ENCODE measurements at places on chromosomes 2 and 18. TPM values are rescaled to one million over a fixed set of nuclear protein-coding genes. Genes with fewer than 3 reads are reported as not detected.

CETN1 gene
- total RNA-seq = not detected

FEV gene
- not detected for total RNA-seq

TSPYL6 gene
- total RNA-seq = not detected

G6PC2 gene
- not detected for total RNA-seq

ERFE gene
- total RNA-seq = 7.6 TPM

LHCGR gene
- total RNA-seq = not detected

COLEC11 gene
- total RNA-seq = 0.61 TPM

PDCD1 gene
- not detected for total RNA-seq

TMEM237 gene
- total RNA-seq = 22.4 TPM

TNFRSF11A gene
- 7.6 TPM for total RNA-seq

STK17B gene
- total RNA-seq = 4.5 TPM

CLHC1 gene
- 4.0 TPM for total RNA-seq

CHRNG gene
- not detected for total RNA-seq

FKBP1B gene
- total RNA-seq = 9.8 TPM

SLC16A14 gene
- total RNA-seq = 1.0 TPM

RAPGEF4 gene
- total RNA-seq = 0.54 TPM

C2orf66 gene
- 0.06 TPM for total RNA-seq

SPRED2 gene
- total RNA-seq = 31.5 TPM

ASPRV1 gene
- 0.23 TPM for total RNA-seq

HOXD9 gene
- total RNA-seq = 1.7 TPM

HOXD3 gene
- total RNA-seq = 0.20 TPM

TUBA4B gene
- total RNA-seq = 0.35 TPM

KCNIP3 gene
- 2.4 TPM for total RNA-seq

KIAA2012 gene
- not detected for total RNA-seq

DAW1 gene
- total RNA-seq = 2.6 TPM

MAIP1 gene
- total RNA-seq = 39.8 TPM

PARD6G gene
- 2.8 TPM for total RNA-seq

SCN7A gene
- 0.01 TPM for total RNA-seq

PARD3B gene
- 1.1 TPM for total RNA-seq

GAL3ST2 gene
- total RNA-seq = 0.34 TPM

MAP3K19 gene
- total RNA-seq = not detected

TLX2 gene
- 0.44 TPM for total RNA-seq

MPP4 gene
- 0.06 TPM for total RNA-seq

CNGA3 gene
- not detected for total RNA-seq

CTIF gene
- 13.3 TPM for total RNA-seq

ANKRD29 gene
- total RNA-seq = 9.7 TPM

PIEZO2 gene
- total RNA-seq = 0.51 TPM

CSRNP3 gene
- not detected for total RNA-seq

HAAO gene
- not detected for total RNA-seq

ATOH8 gene
- 5.3 TPM for total RNA-seq

DSC2 gene
- 0.94 TPM for total RNA-seq

CTAGE1 gene
- not detected for total RNA-seq

ZEB2 gene
- 8.0 TPM for total RNA-seq

COA5 gene
- total RNA-seq = 20.7 TPM

SLC4A5 gene
- total RNA-seq = 0.32 TPM

RAX gene
- total RNA-seq = not detected

OSBPL1A gene
- 15.1 TPM for total RNA-seq

SFTPB gene
- total RNA-seq = 0.13 TPM

PROKR1 gene
- not detected for total RNA-seq

CCDC121 gene
- total RNA-seq = 4.0 TPM

SCYGR4 gene
- not detected for total RNA-seq

C2orf68 gene
- 29.3 TPM for total RNA-seq

ROCK1 gene
- 17.8 TPM for total RNA-seq

C2orf72 gene
- 7.9 TPM for total RNA-seq

ZCCHC2 gene
- 7.9 TPM for total RNA-seq

LINC00305 gene
- not detected for total RNA-seq

SERPINB3 gene
- total RNA-seq = 0.12 TPM

Measured in A549 treated with CORT108297 at 1 μM for 4 hours (cell line).